ENCODE measurements at places on chromosomes 13 and 19.
A peak's percentile ranks its signal among the peaks of the same experiment; 100 is the strongest.

DNA sequence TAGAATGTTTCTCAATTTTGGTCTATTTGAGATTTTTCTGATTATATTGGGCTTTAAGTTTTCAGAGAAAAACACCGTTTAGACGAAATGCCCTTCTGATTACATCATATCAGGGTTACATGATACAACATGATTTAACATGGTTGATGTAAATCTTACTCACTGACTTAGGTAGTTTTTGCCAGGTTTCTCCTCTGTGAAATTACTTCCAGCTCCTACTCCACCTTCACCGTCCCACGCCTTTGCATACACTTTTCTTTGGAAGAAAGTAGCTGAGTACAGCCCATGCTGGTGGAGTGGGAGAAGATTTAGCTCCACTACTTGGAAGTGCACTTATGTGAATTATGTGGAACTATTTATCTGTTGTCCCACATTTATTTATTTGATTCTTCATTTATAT lies 433.2 kb upstream of the KLHL1 start:
- no peak for DNase-seq

DNA sequence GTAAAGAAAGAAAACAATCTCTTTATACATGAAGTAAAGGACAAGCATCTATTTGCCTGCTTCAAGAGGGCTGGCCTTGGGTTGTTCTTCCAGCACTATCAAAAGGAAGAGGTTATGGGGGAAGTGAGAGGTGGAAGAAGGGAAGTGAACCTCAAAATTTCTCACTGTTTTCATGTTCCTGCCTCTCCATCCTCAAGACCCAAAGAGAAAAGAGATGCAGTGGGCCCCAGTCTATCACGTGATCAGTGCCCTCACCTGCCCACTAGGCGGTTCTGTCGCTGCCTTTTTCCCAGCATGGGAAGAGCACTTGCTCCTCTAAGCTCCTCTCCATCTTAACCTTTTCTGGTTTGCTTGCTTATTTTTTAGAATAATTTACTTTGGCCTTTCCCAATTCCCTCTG lies 6.2 kb upstream of the USP12 start:
- DNase-seq, result no peak

DNA sequence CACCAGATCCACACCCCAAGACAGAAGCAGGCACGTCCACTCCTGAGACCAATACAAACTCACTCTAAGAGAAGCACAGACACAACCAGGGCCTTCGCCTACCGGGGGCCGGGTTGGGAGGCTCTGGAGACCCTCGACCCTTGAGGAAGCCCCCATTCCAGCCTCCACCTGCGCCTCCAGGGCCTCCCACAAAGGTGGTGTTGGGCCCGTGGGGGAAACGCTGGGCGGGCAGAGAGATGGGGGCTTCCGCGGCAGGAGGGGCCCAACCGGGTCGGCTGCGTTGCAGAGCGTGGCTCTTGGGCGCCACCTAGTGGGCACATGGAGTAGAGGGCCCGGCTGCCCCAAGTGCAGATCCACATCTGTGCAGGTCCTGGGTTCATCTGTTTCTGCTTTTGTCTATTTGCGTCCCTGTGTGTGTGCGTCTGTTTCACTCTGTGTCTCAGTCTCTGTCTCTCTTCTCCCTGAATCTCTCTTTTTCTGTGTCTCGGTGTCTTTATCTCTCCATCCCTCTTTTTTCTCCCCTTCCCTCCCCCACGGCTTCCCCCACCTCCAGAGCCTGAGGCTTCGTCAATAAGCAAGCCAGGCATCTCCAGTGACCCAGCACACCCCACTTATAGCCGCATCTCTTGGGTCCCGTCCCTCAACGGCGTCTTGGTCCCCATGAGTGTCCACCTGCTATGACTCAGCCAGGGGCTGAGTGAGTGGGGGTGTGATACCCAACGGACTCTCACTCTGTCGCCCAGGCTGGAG lies 10.5 kb upstream of the TINCR start:
- peak; percentile 79 for DNase-seq

DNA sequence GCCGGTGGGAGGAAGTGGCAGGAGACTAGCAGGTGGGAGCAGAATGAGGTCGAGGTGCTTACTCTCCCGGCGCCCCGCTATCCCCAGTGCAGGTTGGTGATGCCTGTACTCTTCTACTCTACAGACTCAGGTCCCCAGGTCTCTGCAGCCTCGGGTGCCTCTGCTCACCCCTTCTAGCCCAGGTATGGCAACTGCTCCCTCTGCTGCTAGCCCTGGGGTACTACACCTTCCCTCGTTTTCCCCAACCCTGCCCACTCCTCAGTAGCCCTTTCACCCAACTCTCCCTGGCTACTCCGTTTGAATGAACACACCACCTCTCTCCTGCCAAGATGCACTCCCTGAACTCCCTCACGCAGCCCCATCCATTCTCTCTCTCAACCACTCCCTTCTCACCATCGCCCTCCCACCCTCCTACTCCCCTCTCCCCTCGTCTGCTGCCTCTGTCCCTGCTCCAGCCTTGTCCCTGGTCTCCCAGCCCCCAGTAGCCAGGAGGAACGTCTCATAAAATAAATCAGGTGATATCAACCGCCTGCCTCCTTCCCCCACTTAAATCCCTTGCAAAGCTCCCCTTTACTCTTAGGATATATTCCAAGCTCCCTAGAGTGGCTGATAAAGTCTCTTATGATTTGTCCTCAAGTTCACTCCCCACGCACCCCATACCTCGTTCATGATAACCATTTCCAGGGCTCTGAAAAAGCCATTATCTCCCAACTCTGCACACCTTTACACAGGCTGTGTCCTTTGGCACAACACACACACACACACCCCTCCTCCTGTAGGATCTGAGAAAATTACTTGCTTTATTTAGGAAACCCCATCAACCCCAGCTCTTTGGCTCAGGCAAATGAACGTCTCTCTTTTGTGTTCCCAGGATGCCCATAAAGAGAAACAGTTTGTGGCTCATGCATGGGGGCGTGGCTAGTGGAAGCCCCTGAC lies 8.2 kb upstream of the MEIS3 start:
- peak; percentile 69 for DNase-seq

DNA sequence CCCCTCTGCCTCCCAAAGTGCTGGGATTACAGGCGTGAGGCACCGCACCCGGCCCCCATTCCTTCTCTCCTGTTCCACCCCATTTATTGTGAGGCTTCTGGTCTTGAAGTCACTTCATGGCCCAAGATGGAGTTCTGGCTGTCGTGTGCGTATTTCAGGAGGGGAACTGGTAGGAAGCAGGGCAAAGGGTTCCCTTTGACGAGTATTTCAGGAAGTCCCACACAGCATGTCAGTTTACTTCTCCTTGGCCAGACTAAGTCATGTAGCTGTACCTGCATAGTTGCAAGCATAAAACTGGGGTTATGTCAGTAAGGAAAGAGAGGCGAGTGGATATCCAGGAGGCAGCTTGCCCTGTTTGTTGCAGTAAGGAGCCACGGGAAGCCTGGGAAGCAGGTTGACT lies 10.1 kb downstream of the WDR62 start:
- DNase-seq, result no peak

- no peak for DNase-seq
Observed at GRCh38 chr19:5512715-5513114, 55.0 kb downstream of the TINCR start.
